ENCODE measurements at places on chromosomes 1 and 21.

DNA sequence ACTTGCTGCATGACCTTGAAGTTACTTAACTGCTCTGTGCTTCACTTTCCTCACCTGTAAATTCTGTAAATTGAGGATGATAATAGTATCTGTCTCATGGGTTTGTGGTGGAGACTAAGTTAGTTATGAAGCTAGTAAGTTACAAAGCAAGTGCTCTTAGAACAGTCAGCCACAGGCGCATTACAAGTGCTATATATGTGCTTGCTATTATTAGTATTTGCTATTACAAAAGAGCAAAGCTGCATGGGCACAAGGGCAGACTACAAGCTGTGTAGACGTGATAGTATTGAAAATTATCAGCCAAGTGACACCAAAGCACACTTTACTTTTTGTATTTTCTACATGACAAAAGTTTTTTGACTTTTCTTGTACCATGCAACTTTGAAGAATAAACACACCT lies 150.9 kb upstream of the CTTNBP2NL start:
- DNase-seq: no peak

DNA sequence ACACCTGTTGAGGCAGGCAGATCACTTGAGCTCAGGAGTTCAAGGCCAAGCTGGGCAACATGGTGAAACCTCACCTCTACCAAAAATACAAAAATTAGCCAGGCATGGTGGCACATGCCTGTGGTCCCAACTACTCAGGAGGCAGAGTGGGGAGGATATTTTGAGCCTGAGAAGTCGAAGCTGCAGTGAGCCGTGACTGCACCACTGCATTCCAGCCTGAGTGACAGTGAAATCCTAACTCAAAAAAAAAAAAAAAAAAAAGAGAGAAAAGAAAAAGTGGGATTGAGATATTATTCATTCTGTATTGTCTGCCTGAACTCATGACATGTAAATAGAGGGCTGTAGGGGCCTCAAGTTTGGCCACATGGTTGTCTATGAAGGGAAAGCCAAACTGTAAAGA lies 37.3 kb downstream of the WNT2B start:
- DNase-seq: no peak

- peak; percentile 0 for DNase-seq
Observed at GRCh38 chr1:17186216-17186909, 18.6 kb upstream of the PADI1 start.

GRCh38 chr1:189970331-189971230 lies 507.1 kb downstream of the BRINP3 start:
- no peak for DNase-seq

DNA sequence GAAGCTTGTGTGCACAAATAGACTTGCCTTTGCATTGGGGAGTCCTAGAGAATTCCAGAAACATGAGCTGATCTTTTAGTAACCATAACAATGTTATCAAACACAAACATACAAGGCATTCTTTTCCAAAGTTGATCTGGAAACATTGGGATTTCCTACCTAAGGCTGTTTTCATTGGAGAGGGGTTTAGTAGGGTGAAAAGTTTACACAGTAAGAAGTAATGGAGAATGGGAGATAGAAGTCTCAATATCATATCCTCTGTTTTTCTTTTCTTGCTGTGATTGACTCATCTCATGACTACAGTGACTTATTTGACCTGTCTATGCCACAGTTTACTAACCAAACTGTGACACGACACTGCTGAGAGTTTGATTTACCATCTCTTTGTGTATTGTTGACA lies 65.6 kb upstream of the PLA2G4A start:
- no peak for DNase-seq

- DNase-seq: no peak
Observed at GRCh38 chr1:71413441-71414175, 332.8 kb upstream of the ZRANB2 start.

Data from A673 (cell line).